Left renal pelvis (tissue), 4 donors: ENCODE measurements at places on chromosomes 5 and 9.

DNA sequence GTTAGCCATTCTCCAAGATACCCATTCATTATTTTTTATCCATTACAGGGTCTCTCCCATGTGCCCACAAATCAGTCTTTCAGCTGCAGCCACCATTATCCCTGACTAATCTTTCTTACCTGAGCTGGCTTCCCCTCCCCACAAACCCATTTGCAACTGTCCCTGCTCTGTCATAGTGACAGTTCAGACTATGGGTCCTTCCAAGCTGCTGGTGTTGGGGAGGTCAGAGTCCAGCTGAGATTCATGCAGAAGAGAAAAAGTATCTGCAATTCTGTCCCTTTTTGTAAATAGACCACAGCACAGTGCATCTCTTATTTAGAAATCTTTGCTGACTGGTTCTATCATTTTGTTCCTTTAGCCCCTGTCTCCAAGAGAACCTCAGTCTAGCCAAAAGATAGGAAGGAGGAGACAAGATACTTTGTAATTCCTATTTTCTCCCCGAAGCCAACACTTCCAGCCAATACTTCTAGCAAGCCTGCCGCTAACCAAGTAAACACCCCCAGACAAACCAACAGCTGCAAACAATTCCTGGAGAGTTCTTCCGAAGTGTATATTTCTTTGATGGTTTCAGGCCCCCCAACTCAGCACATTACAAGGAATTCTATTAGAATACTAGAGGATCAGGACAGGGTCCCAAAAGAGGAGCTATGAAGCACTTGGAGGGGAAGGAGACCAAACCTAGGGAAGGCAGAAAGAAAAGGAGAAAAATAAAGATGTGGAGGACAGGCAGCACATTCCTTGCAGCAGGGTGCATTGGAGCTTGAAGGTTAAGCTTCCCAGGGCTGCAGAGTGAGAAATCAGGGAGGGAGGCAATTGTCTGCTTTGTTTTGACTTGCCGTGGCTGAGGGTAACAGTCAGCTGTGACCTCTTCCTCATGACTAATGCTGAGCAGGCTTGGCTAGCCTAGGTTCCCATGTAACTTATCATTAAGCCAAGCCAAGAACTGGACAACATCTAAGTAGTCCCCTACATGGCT lies 148.5 kb downstream of the SGCD start:
- peak; percentile 45 for DNase-seq

DNA sequence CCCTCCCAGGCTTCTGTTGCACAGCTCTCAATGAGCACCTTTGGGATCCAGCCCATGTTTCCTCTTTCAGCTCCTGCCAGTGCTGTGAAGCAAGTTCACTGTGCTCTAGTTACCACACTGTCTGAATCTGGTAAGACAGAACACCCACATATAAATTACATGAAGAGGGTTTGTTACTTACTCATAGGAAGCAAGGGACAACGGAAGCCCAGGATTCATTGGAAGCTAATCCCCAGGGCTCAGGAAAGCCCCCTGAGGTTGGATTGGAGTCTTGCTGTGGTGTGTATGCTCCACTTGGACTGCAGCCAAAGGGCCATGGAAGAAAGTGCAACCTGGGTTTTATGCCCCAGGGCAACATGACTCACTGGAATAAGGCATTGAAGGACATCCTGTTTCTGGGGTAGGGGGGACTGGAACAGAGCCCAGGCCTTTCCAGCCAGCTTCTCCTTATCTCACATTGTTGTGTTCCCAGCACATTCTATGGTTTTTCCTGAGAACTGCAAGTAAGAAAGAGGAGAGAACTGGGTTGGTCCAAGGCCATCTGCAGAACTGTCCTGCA lies 15.6 kb upstream of the CLK4 start:
- no peak for DNase-seq

GRCh38 chr5:27315363-27316270 lies 277.2 kb upstream of the CDH9 start:
- DNase-seq: no peak

GRCh38 chr5:107578051-107578635 lies 92.6 kb downstream of the EFNA5 start:
- no peak for DNase-seq

- no peak for DNase-seq
Observed at GRCh38 chr5:123454259-123454911, 31.2 kb upstream of the CEP120 start.

- DNase-seq: no peak
Observed at GRCh38 chr9:136686794-136687711, at the start of gene AGPAT2. Gene AGPAT2 (minus strand): TSS chr9:136687457. CDS start chr9:136687357, 100 bp downstream.

DNA sequence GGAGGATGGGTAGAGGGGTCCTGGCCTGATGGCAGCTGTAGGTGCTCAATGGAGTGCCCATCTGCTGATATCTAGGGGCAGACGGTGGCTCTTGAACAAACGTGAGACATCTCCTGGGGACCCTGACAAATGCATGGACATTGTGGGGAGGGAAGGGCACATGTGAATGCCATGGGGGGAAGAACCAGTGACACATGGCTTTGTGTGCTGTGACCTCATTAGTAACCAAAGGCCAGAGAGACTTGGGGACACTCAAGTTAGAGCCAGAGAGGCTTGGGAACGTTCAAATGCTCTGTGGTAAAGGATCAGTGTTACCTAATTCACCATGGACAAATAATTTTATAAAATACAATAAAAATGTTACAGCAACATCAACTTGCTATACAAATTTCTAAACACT lies 151.8 kb downstream of the ESM1 start:
- no peak for DNase-seq
